ENCODE measurements at places on chromosomes 2 and 18.
A peak's percentile ranks its signal among the peaks of the same experiment; 100 is the strongest.

GRCh38 chr2:140595107-140595506 lies 1535.7 kb downstream of the LRP1B start:
- DNase-seq: no peak

DNA sequence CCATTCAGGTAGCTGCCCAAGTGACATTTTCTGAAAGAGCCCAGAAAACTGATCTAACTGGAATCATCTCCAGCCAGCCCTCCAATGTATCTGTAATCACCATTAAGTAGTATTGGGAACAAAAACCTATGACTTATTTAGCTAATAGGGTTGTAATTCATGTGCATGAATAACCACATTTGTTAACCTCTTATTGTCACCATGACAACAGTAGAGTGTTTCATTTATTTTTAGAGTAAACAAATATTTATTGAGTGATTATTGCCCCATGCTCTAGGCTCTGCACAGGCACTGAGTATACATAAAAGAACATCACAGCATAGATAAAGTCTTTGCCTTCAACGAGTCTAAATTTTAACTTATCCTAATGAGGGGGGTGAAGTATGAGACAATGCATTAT lies 265.4 kb upstream of the UBE2E3 start:
- DNase-seq: peak; percentile 70

- DNase-seq: no peak
Observed at GRCh38 chr2:238484522-238485452, 58.1 kb downstream of the ASB1 start.

- DNase-seq: no peak
Observed at GRCh38 chr2:136251885-136252585, 134.1 kb upstream of the CXCR4 start.

GRCh38 chr2:227125506-227125905 lies 38.5 kb downstream of the COL4A4 start:
- DNase-seq: no peak

- DNase-seq: no peak
Observed at GRCh38 chr2:17303054-17303453, 215.2 kb downstream of the RAD51AP2 start.

DNA sequence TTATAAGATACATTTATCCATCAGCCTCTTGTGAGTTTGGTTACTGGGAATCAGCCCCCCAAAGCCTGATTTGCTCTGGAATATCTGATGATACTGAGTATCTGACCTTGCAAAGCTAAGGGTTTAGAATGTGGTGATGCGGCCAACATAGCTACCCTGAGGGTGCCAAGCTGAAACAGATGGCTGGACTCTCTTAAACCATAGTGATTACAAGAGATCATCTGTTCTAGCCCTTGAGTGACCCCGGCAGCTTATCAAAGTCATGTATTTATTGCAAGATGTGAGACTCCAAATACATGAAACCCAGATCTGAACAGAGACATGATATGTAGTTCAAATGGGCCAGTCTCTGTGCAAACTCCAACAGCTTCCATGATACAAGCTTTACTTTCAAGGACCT lies 78.2 kb upstream of the CABLES1 start:
- no peak for DNase-seq

GRCh38 chr2:149616681-149617456 lies 29.3 kb upstream of the MMADHC start:
- no peak for DNase-seq

- no peak for DNase-seq
Observed at GRCh38 chr2:18833941-18834340, 244.6 kb upstream of the NT5C1B start.

DNA sequence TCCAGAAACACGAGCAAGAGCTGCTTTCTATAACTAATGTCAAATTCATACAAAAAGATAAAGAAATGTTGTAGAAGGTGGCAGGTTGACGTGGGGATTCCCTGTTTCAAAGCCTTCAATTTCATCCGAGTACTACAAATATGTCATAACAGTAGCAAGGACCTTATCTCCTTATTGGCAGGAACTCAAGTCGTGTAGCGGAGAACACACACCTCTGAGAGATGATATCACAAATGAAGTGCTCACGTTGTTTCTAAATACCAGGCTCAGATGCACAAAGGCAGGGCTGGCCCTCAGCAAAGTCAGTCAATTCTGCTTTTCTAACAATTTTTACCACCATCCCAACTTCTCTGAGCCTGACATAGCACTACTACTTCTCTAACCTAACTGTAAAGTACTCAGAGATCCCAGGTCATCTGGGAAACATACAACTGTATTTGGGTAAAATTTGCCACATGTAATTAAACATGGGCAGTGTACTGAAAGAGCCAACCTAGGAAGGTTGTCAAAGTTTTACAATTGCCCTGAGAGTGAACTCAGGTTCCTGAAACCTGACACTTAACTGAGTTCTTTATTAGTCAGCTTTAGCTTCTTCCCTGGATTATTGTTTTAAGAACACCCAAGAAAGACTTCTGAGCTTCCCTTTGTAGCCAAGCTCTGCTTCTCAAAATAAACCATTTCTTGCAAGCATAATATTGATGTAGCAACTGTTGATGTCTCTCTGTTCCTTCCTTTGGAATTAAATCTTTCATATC lies 813.7 kb upstream of the ACVR2A start:
- DNase-seq: no peak

DNA sequence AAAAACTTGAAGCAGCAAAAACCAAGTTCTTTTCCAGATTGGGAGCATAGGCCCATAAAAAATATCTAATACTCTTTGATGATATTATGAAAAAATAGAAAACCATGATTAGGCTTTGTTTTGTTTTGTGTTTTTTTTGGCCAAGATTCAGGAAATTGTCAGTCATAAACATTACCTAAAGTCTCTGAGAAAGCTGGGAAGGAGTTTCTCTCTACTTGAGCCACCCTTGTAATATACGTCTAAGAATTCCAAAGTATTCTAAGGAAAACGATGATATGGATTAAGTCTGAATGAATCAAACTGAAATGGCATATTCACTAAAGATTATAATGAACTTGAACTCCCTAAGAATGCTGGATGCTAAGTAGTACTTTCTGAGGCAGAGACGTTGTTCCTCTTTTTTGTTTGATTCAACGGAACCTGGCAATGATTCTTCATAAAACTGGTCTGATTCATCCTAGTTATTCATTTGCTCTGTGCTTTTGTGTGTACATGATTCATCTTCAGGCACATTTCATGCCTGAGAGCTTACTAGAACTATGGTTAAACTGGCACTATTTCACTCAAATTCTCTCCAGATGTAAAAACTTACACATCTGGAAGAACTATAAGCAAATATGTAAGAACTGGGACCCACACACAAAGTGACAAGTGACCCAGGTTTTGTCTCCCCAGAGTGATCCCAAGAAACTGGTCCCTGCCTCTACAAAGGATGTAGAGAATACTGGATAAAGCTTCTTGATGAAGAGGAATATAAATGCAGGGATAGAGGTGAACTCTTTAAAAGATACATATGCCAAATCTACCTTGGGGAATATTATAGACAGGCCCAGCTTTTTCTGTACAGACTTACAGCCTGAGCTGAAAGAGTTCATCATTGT lies 159.7 kb downstream of the DOCK10 start:
- DNase-seq: no peak

- no peak for DNase-seq
Observed at GRCh38 chr2:71637168-71637567, 183.8 kb downstream of the DYSF start.

- DNase-seq: no peak
Observed at GRCh38 chr2:206584323-206585116, 57.8 kb upstream of the FAM237A start.

All from NCI-H2081 treated with DMSO at 0.1 percent for 48 hours (cell line).